NCI-H446 treated with DMSO at 0.1 percent for 48 hours (cell line): ENCODE measurements at places on chromosomes 4 and X.

GRCh38 chrX:40471965-40472648 lies 108.7 kb upstream of the ATP6AP2 start:
- DNase-seq: peak; percentile 6

- no peak for DNase-seq
These were observed 53.4 kb upstream of the STX18 start for GRCh38 chr4:4595252-4595651.

GRCh38 chrX:154724993-154725756 lies 25.7 kb downstream of the GAB3 start:
- no peak for DNase-seq

- DNase-seq: no peak
These were observed 400 bp upstream of the PAQR3 start for GRCh38 chr4:78939667-78940008.

- peak; percentile 76 for DNase-seq
These were observed 1004.7 kb upstream of the LCORL start for GRCh38 chr4:19026281-19026680.

DNA sequence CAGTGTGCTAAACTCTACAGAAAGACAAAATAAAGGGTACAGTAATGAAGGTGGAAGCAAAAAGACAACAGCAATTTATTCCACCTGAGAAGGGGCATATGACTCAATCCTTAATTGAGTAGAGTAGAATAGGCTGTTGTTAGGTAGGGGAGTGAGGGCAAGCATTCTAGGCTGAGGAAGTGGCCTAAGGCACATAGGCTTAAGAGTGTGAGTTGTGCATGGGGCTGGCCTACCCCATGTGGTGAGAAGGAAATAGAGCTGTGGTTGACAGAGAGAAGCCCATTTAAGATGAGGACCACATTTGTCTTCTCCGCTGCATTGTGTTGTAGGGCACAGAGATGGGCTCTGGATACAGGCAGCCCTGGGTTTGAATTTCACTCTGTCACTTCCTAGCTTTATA lies 3.4 kb upstream of the ZCCHC18 start:
- no peak for DNase-seq
